NCI-H460 (cell line): ENCODE measurements at places on chromosomes 7 and 10. TPM values are rescaled to one million over a fixed set of nuclear protein-coding genes. Genes with fewer than 3 reads are reported as not detected.

Gene PDE6C
- not detected in 2 replicates for total RNA-seq

DNA sequence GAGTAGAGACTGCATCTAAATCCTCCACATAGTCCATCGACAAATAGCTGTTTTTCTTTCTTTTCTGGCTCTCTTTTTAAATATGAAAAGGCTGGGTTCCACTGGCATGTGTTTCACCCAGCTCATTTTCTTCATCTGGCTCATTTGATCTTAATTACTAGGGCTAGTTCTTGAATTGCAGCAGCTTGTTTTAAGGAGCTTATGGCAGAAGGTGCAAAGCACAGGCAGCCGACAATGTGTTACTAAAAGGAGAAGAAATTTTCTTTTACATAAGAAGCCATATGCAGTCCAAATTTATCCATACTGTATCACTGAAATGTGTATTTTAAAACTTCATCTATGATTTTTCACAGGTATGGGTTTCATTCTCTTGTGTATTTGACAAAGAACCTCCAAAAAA is 205.6 kb upstream of the PTER start:
- no peak for DNase-seq

DNA sequence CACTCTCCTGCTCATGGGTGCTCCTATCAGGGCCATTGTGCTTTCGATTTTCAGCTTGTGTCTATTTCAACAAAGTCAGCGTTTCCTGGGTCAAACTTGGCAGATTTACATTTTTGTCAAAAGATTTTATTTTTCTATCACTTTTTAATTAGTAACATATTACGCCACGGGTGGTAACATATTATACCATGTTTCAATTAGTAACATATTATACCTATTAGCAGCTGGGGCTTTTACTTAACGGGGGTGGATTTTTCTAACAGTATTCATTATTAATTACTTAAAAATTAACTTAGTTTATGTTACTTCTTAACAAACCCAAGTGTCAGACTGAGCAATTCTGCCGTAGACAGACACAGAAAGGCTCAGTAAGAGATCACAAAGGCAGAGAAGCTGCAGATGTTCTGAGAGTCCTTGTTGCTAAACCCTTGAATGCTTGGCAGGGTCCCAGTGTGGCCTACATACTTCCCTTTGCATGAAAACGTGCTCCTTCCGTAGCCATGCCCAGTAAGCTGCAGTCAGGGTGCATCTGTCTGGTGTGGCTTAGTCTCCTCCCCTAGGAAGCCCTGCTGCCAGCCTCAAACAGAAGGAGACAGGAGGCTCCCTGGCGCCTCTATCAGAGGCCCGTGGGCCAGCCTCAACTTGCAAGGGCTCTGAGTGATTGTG is 263.1 kb upstream of the CXCL12 start:
- DNase-seq: no peak

DNA sequence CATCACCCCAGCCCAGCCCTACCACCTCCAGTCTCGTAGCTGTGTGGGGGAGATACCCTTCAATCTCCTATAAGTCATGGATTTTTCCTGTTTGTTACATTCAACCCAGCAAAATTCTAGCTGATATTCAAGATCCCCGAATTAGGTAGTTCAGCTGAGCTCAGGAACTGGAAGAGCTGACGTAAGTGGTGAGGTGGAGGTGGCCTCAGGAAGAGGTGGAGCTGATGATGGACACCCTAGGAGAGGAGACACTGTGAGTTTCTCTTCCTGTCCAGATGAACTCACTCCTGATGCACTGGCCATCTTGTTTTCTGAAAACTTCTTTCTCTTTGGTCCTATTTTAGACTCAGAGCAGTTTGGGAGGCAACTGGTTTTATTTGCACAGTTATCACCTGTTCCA is 90.5 kb upstream of the PITRM1 start:
- DNase-seq: no peak

Gene TUBAL3
- total RNA-seq: 1.6 and 1.9 TPM in 2 replicates
